Endothelial cell of coronary artery (primary cell): ENCODE measurements at places on chromosomes 5 and 9. TPM values are rescaled to one million over a fixed set of nuclear protein-coding genes. Genes with fewer than 3 reads are reported as not detected.

The C5orf58 gene
- not detected in 2 replicates for total RNA-seq

The ANKRD33B gene
- 3.4 and 7.3 TPM in 2 replicates for total RNA-seq

The ZNF658 gene
- 4.0 and 4.1 TPM in 2 replicates for total RNA-seq

The FAM219A gene
- 12.2 and 16.9 TPM in 2 replicates for total RNA-seq

The PPP3R2 gene
- total RNA-seq, result not detected in 2 replicates
